Thoracic aorta (tissue), 2 donors: ENCODE measurements at places on chromosomes 6 and 20.

DNA sequence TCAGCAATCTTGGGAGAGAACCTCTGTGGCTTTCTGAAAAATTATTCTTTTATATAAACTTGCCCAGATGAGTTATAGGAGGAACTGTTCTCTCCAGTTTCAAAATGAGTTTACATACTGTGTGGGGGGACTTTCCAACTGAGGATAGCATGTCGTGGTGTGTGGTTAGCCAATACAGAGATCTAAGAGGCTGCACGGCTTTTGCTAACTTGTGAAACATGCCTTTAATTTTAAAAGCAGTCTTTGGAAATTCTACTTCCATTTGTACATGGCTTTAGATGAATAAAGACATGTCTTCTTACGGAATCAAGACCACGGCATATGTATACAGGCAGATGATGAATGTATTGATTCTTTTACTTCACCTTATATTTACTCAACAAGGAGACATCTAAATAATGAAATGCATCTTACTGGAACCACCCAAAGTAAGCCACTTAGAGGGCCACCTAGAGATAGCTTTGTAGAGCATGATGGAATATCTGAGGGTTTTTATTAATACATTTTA is 39.8 kb downstream of the HIVEP1 start:
- no peak for DNase-seq

GRCh38 chr20:13648291-13649228 is 9.8 kb upstream of the TASP1 start:
- no peak for DNase-seq

GRCh38 chr6:34888874-34889555 is at the start of gene ANKS1A:
TSS of gene ANKS1A (plus strand) at chr6:34889255. CDS start at chr6:34889403, 148 bp downstream.
- no peak for DNase-seq

GRCh38 chr6:92690997-92691599 is 728.3 kb downstream of the EPHA7 start:
- no peak for DNase-seq

GRCh38 chr6:51289041-51289440 is 470.4 kb downstream of the TFAP2B start:
- DNase-seq, result no peak

DNA sequence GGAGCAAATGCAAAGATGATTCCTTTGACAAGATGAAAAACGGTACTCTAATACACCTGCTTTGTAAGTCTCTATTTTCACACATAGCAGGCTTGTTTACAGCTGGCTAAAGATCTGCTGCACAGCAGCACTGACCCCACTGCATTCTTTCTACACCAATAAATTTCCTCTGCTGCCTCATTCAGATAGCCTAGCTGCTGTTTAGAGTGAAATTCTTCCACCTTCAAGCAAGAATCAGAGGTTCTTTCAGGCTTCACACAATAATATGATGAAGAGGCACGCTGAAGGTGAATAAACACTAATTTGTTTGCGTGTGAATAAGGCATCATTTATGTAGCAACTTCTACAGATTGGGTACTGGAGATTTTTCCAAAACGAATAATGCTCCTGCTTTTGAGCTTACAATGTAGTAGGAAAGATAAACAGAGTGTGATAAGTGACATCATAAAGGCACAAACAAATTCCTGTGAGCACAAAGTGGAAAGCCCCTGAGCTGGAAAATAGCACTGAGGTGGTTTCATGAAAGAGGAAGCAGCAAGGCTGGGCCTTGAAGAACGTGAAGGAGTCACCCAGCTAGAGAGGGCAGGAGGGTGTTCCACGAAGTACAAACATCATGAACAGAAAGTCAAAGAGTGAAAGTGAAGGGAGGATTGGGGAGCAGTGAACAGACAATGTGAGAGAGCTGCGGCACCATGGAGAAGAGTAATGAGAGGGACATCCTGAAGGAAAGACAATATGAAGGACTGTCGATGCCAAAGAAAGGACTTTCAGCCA is 543.4 kb downstream of the CD83 start:
- DNase-seq, result no peak

- DNase-seq, result no peak
These were observed 8.8 kb upstream of the CNR1 start for GRCh38 chr6:88174906-88175305.

DNA sequence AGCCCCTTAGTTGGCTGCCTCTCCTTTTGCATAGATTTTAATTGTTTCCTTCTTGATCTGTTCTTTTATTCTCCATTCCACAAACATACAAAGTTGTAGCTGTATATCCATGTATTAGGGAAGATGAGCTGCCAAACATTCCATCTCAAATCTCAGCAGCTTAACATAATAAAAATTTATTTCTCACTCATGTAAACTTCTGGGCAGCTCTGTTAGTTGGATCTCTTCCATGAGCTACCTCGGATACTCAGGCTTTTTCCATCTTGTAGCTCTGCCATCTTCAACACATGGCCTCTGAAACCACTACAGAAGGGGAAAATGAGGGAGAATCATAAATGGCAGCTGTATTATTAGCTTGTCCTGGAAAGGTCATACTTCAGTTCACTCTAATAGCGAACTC is 149.4 kb upstream of the BMP2 start:
- no peak for DNase-seq

DNA sequence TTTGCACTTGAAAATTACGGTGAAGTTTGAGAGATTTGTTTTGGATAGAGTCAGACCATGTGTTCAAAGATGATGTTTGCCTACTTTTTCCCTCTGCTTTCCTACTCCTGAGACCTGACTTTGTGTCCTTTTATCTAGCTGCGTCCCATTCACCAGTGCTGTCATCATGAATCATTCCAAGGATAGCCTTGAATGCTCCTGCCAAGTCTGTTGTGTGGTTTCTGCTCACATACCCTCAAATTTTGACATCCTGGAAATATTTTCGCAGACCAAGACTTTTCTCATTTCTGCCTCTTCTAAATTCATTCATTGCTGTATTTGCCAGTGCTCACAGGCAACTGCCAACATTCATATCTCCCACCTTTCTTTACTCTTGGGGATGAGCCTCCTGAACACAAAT is 175.9 kb upstream of the SCGN start:
- no peak for DNase-seq

DNA sequence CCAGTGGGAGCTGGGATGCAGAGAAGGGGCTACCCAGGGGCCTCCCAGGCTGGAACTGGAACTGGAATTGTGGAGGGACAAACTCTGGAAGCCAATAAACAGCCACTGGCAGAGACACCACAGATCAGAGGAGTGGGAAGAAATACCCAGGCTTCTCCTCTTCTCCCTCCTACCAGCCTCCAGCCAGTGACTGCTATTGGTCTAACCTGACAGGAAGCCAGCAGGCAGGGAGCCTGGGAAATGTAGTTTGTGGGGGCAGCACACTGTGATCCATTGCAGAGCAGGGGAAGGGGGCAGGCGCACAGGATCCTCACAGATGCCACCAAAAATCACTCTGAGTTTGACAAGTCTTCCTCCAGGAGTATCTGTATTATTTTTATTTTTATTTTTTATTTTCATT is 12.1 kb upstream of the MLN start:
- DNase-seq, result no peak

DNA sequence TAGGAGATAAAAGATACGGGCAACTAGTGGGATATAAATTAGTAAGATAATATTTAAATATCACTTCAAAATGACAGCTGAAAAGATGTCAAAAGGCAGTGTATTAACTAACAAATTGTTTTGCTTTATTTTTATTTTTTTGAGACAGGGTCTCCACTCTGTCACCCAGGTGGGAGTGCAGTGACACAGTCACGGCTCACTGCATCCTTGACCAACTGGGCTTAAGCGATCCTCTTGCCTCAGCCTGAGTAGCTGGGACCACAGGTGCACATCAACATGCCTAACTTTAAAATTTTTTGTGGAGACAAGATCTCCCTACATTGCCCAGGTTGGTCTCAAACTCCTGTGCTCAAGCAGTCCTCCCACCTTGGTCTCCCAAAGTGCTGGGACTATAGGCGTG is 5.9 kb downstream of the ZNF292 start:
- no peak for DNase-seq

GRCh38 chr20:59822291-59823029 is 111.0 kb downstream of the SYCP2 start:
- DNase-seq, result no peak

GRCh38 chr6:131460614-131461000 is 112.4 kb upstream of the ARG1 start:
- no peak for DNase-seq

- no peak for DNase-seq
These were observed 148.3 kb upstream of the IMPG1 start for GRCh38 chr6:76220805-76221204.

DNA sequence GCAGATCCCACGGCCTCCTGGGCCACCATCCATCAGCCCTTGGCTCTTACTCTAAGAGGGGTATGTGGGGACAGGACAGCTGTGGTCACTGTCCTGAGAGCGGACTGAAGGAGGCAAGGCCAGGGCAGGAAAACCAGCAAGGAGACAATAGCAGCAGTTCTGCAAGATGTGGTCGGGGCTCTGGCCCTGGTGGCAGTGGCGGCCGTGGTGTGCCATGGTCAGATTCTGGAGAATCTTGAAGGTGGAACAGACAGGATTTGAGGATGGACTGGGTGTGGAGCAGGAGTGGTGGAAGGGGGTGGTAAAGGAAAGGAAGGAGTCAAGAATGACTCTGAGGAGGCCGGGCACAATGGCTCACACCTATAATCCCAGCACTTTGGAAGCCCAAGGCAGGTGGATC is 5.9 kb upstream of the MAP1LC3A start:
- DNase-seq, result no peak

- no peak for DNase-seq
These were observed at the start of gene CPXM1 for GRCh38 chr20:2800521-2801285. TSS of gene CPXM1 (minus strand) at chr20:2800627. CDS start at chr20:2800572, 55 bp downstream.

GRCh38 chr6:6931071-6932025 is 176.4 kb upstream of the RREB1 start:
- no peak for DNase-seq

- no peak for DNase-seq
These were observed 87.5 kb downstream of the CRYBG1 start for GRCh38 chr6:106448000-106448426.

- DNase-seq, result no peak
These were observed 1.5 kb downstream of the TP53INP2 start for GRCh38 chr20:34705397-34706301.
